ENCODE measurements at places on chromosomes 12 and 14. TPM values are rescaled to one million over a fixed set of nuclear protein-coding genes. Genes with fewer than 3 reads are reported as not detected.

RASAL1 gene
- 0.16 TPM for total RNA-seq

DNA sequence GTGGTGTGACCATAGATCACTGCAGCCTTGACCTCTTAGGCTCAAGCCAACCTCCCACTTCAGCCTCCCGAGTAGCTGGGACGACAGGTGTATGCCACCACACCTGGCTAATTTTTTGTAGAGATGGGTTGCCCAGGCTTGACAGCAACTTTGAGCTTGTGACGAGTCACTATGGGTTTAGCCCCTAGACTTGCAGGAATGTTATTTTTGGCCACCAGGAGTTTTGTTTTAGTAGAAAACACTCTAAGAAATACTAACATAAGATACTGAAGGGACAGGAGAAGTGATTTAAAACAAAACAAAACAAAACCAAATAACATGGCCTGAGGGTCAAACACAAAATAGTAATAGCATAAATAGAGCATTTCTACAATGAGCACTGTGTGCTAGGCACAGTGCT lies 26.4 kb downstream of the SETD3 start:
- DNase-seq = no peak

- peak; percentile 77 for DNase-seq
Measured at GRCh38 chr14:75832621-75833297, 149.0 kb downstream of the TGFB3 start.

DNA sequence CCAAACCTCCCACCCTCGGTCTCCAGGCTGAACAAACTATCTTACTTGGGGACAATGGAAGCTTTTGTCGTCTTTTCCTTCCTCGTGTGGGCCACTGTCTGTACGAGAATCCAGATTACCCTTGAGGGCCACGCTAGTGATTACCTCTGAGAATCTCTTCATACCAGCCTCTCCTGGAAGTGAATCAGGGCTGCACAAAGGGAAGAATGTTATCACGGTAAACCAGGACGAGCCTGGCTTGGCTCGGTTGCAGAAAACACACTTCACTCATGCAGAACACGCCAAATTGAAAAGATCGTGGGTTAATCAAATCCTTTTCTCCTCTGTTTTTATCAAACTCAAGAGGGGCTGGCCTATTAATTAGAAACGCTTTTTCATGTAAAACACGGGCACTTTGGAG lies 51.6 kb upstream of the MYL2 start:
- DNase-seq = no peak

GRCh38 chr14:49363821-49364751 lies 222.1 kb downstream of the RPS29 start:
- no peak for DNase-seq

GRCh38 chr12:131437706-131438492 lies 273.0 kb upstream of the SFSWAP start:
- DNase-seq = no peak
